ENCODE measurements at places on chromosomes 13 and 19.

DNA sequence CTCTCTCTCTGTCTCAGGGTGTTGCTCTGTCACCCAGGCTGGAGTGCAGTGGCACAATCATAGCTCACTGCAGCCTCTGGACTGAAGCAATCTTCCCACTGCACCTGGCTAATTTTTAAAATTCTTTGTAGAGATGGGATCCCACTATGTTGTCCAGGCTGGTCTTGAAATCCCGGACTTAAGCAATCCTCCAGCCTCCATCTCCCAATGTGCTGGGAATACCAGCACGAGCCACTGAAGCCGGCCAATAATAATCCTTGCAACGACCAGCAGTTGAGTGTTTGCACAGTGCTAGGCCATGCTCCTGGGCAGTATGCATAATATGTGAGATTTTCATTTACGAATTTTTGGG lies 640 bp upstream of the EPOR start:
- no peak for DNase-seq

- DNase-seq, result peak; percentile 59
Measured at GRCh38 chr13:76024151-76024550, 388.0 kb downstream of the LMO7 start.

DNA sequence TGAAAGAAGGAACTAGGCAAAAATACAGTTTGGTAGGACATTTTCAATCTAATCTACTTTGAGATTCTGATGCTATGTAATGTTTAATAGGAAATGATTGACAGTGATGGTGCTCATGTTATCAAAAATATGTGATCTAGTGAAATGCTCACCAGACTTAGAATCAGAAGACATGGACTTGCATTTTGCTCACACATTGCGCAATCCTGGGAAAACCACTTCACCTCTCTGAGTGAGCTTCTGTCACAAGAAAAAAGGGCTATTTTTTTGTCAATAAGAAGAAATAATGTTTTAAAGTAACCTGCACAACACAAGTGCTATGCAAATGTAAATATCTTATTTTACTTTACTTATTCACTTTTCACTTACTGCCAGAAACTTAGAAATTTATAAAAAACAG lies 380.9 kb upstream of the HTR2A start:
- no peak for DNase-seq

DNA sequence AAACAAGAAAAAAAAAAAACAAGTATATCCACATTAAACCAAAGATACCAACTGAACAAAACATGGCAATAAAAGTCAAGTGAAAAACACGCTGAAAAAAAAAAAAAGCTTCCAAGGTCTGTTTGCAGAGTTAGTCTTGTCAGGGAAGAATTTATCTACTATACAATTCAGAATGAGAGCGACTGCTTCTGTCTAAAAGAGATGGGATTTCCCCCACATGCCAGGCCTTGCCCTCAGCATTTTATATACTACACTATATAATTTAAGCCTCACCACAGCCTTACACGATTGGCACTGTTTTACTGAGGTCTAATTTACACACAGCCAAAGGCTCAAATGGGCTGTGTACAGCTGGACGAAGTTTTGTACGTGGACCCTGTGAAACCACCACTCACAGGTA lies 67.3 kb downstream of the FOXO1 start:
- DNase-seq, result no peak

DNA sequence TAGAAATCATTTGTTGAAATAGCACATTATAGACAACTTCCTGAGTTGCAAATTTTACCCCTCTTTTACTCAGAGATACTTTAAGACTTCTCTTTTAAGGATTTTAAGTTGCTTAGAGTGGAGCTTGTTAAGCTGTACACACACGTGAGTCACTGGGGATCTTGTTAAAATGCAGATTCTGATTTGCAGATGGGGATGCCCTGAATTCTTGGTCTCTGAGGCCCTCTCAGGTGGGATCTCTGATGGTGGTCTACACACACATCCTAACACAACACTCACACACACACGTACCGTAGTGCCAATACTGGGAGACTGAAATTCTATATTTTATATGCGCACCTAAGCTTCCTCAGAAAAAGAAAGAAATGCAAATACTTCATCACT lies 788.3 kb downstream of the UQCRFS1 start:
- no peak for DNase-seq

GRCh38 chr13:23626700-23627099 lies 56.5 kb downstream of the TNFRSF19 start:
- DNase-seq, result no peak

GRCh38 chr13:35744144-35744543 lies 267.7 kb upstream of the MAB21L1 start:
- no peak for DNase-seq

DNA sequence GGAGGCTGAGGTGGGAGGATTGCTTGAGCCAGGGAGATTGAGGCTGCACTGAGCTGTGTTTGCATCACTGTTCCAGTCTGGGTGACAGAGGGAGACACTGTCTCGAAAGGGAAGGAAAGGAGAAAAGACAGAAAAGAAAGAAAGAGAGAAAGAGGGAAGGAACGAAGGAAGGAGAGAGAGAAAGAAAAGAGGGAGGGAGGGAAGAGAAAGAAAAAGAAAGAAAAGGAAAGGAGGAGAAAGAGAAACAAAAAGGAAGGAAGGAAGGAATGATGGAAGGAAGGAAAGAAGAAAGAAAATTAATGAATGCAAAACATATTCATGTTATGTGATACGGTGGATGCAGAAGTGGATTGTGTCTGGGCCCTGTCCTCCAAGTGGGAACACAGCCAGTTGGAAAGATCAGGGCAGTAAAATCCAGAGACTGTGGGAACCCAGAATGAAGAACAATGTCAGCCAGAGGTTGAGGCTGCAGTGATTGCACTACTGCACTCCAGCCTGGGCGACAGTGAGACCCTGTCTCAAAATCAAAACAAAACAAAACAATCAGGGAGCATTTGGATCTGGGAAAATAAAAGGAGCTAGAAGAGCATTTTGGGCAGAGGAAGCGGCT lies 6.2 kb downstream of the PHLDB3 start:
- DNase-seq, result no peak

- DNase-seq, result no peak
Measured at GRCh38 chr13:42762251-42762650, 19.1 kb upstream of the FAM216B start.

DNA sequence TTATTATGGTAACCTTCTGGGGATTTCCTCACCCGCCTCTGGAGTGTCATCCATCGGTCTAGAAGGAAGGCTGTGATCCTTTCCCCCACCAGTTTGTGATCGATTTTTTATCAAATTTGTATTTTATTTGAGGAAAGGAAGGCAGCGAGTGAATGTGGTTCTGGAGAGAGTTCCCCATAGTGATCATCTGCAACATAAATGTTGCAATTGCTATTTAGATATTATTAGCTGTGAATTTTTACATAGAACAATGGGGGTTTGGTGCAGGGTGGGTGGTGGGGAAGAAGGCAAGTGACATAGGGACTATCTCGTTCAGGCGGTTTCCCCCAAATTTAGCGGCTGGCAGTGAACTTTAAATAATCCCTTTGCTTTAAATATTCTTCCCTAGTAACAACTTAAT lies 1.2 kb downstream of the CDK8 start:
- no peak for DNase-seq

- DNase-seq, result no peak
Measured at GRCh38 chr13:112510987-112511685, 76.8 kb downstream of the TUBGCP3 start.

GRCh38 chr13:76868371-76868770 lies 17.8 kb downstream of the KCTD12 start:
- DNase-seq, result no peak

GRCh38 chr19:46176116-46176860 lies 28.2 kb downstream of the IGFL2 start:
- DNase-seq, result no peak

DNA sequence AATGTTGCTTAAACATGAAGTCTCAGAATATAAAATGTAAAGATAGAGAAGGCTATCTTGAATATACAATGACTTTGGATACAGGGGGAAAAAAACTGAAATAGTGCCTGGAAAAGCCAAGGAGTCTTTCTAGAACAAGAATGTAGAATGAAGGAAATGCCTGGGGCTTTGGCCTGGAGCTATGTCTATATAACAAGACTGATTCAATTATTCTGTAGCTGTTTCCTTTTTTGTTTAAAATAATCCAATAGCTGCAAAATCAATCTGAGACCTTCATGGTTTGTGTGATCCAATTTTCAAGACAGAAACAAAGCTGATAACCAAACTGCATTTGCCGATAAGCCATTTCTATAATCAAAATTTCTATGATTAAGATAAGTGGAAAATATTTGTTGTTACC lies 530.9 kb upstream of the NBEA start:
- no peak for DNase-seq

GRCh38 chr13:24842549-24843274 lies 78.7 kb downstream of the RNF17 start:
- DNase-seq, result no peak

DNA sequence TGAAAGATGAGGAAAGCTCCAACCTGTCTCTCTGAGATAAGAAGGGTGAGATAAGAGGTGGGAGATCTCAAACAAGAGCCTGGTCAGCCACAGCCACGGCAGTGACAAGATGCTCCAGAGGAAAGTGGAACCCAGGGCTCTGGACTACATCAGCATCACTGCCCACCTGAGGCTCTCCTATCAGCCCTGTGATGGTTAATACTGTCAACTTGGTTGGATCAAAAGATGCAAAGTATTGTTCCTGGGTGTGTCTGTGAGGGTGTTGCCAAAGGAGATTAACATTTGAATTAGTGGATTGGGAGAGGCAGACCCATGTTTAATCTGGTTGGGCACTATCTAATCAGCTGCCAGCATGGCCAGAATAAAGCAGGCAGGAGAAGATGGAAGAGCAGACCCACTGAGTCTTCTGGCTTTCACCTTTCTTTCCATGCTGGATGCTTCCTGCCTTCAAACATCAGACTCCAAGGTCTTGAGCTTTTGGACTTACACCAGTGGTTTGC lies 476.6 kb upstream of the NBEA start:
- no peak for DNase-seq

DNA sequence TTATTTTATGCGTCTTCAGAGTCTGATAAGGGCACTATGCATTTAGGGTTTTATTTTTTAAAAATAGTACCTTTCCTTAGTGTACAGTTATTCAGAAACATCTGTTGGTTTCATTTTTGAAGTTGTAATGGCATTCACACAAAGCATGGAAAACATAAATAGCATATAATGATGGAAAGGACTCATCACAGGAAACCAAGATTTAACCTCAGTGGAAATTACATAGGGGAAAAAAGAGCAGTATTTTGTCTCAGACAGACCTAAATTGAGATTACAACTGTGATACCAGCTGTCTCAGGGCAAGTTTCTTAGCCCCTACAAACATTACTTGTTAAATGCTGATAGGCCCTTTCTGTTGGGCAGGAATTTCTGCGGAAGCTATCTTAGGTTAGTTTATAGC lies 57.2 kb downstream of the NHLRC3 start:
- DNase-seq, result no peak

DNA sequence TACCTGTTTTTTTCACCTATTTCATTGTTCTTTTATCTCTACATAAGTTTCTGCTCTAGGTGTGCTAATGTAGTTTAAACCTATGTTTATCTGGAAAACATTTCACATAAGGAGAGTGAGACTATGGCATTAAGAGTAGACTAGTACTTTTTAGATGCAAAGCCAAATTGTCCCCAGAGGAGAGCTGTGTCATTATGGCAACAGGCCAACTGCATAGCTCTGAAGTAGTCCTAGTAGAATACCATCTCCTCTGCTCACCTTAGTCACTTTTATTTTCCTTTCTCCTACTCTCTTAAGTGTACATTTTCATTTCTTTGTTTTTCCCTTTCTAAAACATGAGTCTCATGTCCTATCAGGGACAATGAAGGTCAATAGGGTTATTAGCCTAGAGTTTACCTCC lies 123.1 kb downstream of the ITGBL1 start:
- DNase-seq, result no peak

GRCh38 chr13:48975101-48975855 lies 434 bp upstream of the FNDC3A start:
- peak; percentile 77 for DNase-seq

DNA sequence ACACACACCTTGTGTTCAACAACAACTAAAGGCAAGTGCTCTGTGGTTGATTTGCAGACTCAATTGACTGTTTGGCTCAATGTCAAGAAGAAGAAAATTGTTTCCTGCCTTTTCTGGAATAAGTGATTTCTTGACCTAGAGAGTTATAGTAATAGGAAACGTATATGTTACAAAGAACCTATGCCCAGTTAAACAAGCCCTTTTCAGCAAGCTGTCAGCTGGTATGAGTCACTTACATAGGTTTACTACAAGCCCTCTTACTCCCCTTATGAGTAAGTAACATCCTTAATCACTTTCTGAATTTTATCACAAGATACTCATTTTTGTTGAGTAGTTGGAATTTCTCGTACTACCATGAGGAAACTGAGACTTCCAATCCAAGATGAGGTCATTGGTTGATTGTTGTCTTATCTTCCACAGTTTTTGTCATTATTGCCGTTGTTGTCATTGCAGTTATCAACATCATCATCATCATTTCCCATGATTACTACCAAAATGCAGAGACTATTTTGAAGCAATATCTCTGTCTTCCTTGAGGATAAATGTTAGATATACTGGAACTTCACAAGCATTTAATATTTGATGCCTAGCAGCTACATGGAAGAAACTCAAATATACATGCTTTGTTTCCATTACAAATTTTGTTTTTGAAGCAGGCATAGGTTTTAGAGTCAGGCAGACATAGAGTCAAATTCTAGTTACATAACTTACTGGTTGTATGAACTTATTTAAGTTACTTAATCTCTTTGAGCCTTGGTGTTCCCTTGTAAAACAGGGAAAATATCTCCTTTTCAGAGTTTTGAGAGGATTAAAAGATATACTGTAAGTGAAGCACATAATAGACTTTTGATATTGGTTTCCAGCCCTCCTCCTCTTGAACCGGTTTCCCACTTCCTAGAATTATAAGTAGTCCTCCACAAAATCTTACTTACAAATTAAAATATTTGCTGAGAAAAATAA lies 106.0 kb downstream of the RAP2A start:
- no peak for DNase-seq

- DNase-seq, result no peak
Measured at GRCh38 chr13:72805676-72806346, 23.9 kb downstream of the PIBF1 start.

DNA sequence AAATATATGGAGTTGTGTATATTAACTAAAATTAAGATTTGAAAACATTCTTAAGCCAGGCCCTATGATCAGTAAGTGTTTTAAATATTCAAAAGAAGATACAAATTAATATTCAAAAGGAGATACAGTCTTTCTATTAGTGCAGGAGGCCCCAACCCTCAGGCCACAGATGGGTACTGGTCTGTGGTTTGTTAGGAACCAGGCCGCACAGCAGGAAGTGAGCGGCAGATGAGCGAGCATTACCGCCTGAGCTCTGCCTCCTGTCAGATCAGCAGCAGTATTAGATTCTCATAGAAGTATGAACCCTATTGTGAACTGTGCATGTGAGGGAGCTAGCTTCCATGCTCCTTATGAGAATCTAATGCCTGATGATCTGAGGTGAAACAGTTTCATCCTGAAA lies 232.9 kb downstream of the FOXO1 start:
- no peak for DNase-seq
